ENCODE measurements at places on chromosomes 4 and X.
A peak's percentile ranks its signal among the peaks of the same experiment; 100 is the strongest.

DNA sequence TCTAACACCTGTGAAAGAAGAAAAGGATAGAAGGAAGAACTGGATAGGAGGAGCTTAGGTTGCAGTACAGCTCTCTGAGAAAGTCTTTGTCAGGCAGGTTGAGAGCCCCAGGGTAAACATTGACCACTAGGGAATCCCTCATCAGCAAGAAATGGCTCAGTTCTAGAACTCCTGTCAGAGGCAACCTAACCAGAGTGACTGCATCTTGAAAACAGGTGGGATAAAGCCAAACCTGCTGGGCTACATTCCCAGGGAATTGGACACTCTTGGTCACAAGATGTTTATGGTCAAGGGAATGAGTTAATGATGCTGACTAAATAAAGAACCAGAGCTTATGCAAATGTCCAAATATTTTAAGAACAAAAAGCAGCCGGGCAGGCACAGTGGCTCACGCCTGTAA lies 108.3 kb upstream of the MED14 start:
- DNase-seq, result no peak

DNA sequence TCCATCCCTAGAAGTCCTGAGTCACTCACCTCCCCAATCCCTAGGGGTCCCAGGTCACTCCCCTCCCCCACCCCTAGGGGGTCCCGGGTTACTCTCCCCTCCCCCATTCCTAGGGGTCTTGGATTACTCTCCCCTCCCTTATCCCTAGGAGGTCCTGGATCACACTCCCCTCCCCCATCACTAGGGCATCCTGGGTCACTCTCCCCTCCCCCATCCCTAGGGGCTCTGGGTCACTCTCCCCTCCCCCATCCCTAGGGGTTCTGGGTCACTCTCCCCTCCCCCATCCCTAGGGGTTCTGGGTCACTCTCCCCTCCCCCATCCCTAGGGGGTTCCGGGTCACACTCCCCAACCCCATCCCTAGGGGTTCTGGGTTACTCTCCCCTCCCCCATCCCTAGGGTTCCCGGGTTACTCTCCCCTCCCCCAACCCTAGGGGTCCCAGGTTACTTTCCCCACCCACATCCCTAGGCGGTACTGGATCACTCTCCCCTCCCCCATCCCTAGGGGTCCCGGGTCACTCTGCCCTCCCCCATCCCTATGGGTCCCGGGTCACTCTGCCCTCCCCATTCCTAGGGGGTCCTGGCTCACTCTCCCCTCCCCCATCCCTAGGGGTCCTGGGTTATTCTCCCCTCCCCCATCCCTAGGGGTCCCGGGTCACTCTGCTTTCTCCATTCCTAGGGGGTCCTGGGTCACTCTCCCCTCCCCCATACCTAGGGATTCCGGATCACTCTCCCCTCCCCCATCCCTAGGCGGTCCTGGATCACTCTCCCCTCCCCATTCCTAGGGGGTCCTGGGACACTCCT lies 2.1 kb downstream of the ASMTL start:
- DNase-seq, result no peak

DNA sequence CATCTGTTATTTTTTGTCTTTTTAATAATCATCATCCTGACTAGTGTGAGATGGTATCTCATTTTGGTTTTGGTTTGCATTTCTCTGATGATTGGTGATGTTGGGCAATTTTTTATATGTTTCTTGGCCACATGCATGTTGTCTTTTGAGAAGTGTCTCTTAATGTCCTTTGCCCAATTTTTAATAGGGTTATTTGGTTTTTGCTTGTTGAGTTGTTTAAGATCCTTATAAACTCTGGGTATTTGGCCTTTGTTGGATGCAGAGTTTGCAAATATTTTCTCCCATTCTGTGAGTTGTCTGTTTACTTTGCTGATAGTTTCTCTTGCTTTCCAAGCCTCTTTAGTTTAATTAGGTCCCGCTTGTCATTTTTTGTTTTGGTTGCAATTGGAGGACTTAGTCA lies 152.1 kb upstream of the MED14 start:
- DNase-seq, result no peak

DNA sequence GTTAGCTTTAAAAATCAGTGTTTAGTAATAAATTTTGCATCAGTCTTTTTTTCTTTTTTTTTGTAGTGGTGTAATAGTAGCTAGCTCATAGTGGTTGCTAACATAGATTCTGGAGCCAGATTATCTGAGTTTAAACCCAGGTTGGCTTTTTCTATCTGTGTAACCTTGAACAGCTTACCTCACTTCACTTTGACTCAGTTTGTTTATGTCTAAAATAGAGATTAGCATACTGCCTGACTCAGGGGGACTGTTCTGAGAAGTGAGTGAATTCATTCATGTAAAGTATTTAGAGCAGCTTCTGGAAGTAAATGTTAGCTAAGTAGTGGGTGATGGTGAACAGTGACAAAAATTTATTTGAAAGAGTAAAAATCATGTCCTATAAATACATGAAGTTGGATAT lies 32.9 kb downstream of the CPEB2 start:
- DNase-seq, result no peak

GRCh38 chr4:2416564-2417225 lies 1.8 kb downstream of the ZFYVE28 start:
- peak; percentile 21 for DNase-seq

GRCh38 chr4:74283614-74284013 lies 24.7 kb upstream of the EPGN start:
- DNase-seq, result no peak

DNA sequence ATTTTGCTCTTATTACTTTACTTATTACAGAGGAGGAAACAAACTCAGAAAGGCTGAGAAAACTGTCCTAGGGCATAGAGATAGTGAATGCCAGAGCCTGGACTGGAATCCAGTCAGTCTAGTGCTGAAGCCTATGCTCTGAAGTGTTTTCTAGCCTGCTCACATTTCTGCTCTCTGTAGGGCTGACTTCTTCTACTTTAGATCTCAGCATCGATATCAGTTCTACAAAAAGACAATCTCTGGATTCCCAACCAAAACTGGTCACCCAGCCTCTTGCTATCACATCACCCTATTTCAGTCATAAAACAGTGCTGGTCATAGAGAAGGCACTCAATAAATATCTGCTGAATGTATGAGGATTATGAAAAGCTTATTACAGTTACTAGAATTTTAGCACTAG lies 87.2 kb downstream of the FAM13A start:
- DNase-seq, result no peak

GRCh38 chr4:73918058-73918457 lies 48.9 kb downstream of the CXCL1 start:
- no peak for DNase-seq

DNA sequence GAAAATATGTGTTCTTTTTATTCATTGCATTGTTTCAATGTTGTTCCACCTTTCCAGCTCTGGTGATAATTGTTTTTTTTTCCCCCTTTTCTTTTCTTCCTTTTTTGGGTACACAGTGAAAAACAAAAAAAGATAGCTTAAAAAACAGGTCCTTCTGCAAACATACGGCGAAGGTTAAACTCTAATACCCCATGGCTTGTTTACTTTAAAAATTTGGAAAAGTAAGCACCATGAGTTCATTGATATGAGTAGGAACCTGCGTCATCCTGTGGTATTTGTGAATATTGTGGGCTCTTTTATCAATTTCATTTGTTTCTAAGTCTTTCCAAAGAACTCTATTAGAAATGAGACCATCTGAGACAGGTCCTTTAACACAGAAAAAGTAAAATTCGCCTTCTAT lies 123.5 kb downstream of the CHRNA9 start:
- no peak for DNase-seq

DNA sequence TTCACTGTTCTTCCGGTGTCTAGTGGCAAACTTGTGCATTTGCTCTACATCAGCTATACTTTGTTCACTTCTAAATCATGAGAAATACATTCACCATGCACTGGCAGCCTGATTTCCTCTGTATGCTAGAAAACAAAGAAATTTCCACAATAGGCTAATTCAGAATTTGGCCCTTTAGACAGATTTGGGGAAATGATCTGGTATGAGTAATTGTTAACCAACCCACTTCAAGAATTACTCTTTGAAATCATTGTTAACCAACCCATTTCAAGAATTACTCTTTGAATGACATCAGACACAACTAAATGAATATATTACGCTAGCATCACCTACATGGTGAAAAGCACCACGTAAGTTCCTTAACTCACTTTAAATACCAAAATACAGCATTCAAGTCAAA lies 14.6 kb downstream of the APBB2 start:
- DNase-seq, result no peak

DNA sequence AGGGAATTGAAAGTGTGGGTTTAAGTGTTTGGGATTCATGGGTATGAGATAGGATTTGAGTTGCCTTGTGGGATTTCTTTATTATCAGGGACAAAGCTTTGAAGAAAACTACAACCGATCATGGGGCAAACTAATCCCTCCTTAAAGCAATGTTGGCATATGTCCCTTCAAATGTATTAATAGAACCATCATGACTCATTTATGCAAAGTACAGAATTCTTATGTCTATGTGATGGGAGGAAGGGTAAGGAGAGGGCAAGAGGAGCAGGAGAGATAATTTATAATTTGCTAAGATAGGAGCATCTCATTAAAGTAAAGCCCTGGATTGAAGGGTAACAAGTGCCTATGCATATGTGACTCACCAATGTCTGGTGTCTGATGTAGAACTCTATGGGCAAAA lies 94.2 kb downstream of the PHEX start:
- DNase-seq, result no peak

Data from CD4-positive, alpha-beta memory T cell (primary cell).